ENCODE measurements at places on chromosomes 6 and 20.

GRCh38 chr6:83708970-83709747 is at the start of gene SNAP91:
Gene SNAP91 (minus strand): TSS chr6:83709101. CDS start chr6:83707927, 1,174 bp downstream.
- no peak for DNase-seq

GRCh38 chr6:1800845-1801244 is 191.1 kb downstream of the FOXC1 start:
- DNase-seq = no peak

DNA sequence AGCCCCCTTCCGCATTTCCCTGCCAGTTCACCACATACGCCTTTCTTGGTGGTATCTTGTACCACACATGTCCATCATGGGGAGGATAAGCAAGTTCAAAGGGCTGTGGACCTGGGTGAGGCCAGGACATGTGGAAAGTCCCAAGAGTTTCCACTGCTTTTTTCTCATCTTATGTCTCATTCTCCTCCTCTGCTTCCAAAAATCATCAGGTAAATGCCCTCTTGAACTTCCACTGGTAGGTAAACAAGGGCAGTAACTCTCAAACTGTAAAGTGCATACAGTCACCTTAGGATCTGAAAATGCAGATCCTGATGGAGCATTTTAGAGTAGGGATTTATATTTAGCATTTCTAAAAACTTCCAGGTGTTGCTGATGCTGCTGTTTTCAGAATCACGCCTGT is 7.9 kb upstream of the SIRT5 start:
- no peak for DNase-seq

DNA sequence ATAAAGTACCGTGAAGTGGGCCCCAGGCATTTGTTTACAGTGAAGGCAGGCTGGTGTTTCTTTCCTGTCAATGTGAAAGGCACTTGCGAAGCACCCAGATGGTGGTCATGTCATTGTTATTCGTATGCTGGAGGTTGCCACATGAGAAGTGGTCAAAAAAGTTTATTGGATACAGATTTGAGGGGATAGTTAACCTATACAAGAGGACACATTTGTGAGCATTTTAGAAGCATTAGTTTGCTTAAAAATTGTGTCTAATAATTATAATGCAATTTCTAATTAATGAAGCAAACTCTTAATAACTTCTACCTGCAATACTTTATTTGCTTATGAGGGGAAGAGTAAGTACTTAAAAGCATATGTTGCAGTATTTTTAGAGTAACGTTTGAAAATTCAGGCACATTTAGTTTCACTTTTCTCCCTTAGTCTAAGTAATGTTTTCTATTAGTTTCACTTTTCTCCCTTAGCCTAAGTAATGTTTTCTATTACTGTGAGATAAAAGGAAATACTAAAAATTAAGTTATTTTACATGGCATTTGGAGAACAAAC is 120.7 kb upstream of the CLDN20 start:
- DNase-seq = no peak

GRCh38 chr6:68730291-68731054 is 95.4 kb downstream of the ADGRB3 start:
- DNase-seq = no peak

GRCh38 chr6:20932284-20932683 is 398.0 kb downstream of the CDKAL1 start:
- no peak for DNase-seq

DNA sequence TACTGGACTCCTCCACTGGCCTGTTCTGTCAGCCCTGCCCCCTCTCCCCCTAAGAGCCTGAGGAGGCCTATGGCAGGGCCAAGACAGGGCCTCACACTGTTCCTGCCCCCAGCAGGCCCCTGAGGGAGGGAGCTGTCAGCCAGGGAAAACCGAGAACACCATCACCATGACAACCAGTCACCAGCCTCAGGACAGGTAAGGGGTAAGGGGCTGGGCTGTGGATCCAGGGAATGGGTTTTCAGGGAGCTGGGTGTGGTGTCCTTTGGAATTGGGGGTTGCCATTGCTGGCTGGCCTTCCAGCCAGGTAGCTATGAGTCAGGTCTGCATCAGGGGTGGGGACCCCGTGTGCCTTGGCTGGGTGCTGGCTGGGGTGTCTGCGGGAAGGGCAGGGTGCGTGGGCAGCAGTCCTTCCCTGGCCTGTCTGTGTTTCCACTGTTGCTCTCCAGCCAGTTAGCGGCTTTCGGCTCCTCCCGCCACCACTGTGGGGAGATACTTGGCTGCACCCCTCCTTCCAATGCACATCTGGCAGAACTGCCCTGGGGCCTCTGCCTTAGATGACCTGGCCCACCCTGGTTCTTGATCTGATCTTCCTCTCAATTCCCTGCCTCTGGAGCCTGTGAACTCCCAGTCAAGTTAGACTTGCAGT is 3.9 kb downstream of the SLC29A1 start:
- DNase-seq = no peak

DNA sequence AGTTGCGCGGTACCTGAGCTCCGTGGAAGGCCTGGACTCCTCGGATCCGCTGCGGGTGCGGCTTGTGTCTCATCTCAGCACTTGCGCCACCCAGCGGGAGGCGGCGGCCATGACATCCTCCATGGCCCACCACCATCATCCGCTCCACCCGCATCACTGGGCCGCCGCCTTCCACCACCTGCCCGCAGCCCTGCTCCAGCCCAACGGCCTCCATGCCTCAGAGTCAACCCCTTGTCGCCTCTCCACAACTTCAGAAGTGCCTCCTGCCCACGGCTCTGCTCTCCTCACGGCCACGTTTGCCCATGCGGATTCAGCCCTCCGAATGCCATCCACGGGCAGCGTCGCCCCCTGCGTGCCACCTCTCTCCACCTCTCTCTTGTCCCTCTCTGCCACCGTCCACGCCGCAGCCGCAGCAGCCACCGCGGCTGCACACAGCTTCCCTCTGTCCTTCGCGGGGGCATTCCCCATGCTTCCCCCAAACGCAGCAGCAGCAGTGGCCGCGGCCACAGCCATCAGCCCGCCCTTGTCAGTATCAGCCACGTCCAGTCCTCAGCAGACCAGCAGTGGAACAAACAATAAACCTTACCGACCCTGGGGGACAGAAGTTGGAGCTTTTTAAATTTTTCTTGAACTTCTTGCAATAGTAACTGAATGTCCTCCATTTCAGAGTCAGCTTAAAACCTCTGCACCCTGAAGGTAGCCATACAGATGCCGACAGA is 9.9 kb downstream of the HEY2 start:
- no peak for DNase-seq

- no peak for DNase-seq
Measured at GRCh38 chr6:148818939-148819575, 72.2 kb downstream of the UST start.

DNA sequence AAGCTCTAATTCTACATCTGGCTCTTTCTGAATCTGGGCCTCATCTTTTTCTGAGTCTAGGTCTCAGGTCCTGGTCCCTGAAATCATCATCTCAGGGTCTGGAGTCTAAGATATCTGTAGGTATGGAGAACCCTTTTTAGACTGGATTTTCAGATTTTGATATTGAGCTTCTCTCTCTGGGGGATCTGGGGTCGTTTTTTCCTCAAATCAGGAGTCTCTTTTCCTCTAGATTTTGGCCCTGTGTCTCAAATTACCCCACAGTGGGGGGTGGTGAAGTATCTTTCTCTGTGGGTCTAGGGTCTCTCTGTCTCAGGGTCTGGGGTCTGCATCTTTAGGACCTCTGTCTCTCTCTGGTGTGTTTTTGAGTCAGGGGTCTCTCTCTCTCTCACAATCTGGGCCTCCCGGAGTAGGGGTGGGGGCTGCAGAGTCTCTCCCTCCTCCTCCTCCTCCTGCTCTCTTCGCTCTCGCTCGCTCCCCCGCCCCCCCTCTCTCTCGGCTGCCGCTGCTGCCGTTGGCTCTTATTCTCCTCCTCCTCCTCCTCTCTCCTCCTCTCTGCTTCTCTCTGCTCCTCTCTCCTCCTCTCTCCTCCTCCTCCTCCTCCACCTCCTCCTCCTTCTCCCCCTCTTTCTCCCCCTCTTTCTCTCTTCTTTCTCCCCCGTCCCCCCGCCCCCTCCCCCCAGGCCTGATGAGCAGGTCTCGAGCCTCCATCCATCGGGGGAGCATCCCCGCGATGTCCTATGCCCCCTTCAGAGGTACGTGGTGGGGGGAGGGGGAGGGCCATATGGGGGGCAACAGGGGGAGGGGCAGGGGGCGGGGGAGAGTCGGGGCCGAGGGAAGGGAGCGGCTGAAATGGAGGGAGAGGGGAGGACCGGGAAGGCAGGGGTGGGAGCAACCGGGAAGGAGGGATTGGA is at the start of gene SYNGAP1:
Gene SYNGAP1, plus strand, starts transcription at position 486 of the 911 bp plus-strand sequence. Its CDS starts 200 bp downstream, at position 686.
- no peak for DNase-seq

- DNase-seq = no peak
Measured at GRCh38 chr6:151869345-151869744, 61.9 kb downstream of the ESR1 start.

DNA sequence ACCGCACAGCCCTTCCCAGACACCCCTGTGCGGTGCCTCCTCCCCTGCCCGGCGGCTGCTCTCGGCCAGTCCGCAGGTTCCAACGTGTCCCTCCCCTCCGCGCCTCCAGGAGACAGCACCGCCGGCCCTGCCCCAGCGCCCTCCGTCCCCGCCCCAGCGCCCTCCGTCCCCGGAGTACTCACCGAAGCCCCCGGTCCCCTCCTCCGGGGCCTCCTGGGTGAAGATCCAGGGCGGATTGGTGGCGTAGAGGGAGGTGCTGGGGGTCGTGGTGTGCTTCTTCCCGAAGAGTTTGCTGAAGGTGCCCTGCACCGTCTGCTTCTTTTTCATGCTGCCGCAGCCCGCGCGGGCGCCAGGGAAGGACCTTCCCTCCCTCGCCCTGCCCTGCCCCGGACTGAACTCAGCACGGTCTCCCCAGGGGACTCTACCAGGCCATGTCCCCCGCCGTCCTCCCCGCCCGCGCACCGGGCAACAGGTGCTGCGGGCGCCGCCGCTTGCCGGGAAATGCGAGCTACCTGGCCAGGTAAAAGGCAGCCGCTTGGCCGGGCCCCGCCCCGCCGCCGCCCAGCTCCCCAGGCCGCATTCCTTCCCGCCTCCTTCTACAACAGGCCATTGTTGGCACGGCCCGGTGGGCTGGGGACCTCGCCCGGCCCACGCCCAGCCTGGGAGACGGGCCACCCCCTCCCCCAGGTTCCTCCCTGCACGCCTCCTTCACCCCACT is at the start of gene C6orf132:
Gene C6orf132, minus strand, starts transcription at position 503 of the 718 bp plus-strand sequence. Its CDS starts 176 bp downstream, at position 327.
- DNase-seq = no peak

DNA sequence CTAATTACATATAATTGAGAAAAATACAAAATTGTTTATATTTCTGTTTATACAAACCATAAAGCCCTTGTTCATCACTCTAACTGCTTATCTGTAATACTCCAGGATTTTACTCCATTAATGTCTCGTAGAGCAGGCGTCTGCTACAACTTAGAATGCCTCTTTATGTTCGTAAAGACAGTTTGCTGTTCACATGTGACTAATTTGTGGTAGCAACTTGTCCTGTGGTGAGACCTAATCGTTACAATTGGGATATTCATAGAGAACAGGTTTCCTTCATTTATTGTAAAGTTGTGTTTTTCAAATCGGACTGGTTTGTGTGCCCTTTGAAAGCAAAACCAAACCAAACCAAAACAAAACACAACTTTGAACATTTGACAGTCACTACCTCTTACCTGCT is 149.7 kb downstream of the ASCC3 start:
- no peak for DNase-seq

DNA sequence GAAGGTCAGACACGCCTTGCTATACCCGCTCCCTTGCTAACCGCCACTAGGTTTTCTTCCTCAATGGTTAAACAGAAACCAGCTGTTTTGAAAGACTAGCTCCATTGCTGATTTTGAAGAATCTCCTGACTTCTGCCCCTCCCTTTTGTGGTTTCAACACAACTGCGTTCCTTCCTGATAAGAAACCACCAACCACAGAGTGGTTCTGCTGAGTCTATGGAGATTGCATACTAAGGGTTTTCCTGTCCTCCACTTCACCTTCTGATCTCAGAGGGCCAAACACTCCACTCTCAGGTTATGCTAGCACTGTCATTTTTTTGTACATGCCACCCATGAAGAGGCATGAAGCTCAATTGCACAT is 207.9 kb downstream of the MYLK4 start:
- DNase-seq = no peak

DNA sequence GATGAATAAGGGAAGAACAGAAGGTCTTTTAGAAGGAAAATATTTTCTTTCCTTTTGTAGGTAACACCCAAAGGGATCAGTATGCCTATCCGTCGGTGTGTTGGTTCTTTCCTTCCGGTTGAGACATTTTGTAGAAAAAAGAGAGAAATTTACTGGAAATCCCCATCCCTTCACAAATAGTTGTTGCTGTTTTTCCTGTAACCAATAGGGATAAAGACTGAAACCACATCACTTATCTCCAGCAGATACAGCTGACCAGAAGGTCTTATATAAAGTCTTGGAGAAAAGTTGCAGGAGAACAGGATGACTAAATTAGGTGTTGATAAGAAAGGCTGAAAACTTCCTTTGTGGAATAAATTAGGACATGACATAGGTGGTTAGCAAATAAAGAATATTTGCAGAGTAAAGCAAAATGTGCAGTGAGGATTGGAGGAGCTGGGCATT is 14.8 kb upstream of the HLA-DRB1 start:
- no peak for DNase-seq

DNA sequence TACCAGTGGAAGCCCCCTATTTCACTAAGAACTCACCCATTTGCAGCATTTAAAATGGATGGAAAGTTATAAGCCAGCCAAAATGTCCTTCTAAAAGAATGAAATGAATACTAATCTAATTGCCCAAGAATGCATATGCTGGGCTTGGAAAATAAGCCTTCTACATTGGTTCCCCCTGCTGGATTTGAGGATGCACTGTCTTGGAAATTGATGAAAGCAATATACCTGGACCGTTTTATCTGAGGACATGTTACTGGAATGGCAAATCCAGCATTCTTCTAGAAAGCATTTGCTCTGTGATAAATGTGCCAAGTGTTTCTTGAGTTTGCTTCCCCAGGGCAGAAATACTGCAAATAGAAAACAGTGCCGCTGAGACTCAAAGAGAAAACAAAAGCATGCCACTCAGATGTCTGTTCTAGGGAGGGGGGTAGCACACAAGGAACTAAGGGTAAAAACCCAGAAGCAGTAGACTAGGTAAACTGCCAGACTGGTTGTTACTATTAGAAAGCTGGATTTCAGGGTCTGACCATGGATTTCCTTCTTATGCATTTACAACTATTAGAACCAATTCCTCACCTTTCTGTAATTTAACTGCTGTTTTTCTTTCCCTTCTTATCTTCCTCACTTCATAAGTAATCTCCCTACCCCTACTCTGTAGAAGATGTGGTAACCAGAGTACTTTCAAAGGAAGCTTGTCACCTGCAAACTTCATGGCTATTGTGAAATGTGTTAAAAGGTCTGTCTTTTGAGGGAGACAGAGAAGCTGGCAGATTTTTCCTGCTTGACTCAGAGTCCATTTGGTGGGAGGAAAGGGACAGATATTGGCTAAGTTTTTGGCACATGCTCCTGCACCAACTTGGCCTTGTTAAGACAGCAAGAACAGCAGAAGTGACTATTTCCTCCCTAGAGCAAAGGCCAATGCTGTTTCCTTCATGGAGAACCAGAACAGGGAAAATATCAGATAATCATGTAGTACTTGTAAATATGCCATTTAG is 642.6 kb downstream of the KIF16B start:
- DNase-seq = no peak

DNA sequence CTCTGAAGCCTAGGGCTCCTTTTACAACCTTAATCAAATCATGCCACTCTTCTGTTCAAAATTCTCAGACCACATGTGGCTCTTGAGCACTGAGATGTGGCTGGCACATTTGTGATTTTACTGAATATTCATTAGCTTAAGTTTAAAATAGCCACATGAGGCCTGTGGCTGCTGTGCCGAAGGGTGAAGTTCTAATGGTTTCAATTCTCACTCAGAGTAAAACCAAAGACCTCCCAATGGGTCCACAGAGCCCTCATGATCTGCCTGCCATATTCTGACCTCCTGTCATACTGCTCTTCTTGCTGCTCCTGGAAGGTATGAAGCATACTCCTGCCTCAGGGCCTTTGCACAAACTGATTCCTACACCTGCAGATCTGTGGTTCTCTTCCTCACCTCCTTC is 7.8 kb upstream of the CST3 start:
- DNase-seq = no peak

Measured in activated CD4-positive, alpha-beta T cell treated with anti-CD3 and anti-CD28 coated beads for 24 hours (primary cell).